Posterior vena cava (tissue), 2 donors: ENCODE measurements at places on chromosomes 6 and 20. TPM values are rescaled to one million over a fixed set of nuclear protein-coding genes. Genes with fewer than 3 reads are reported as not detected.

MEP1A gene
- total RNA-seq = not detected

DNA sequence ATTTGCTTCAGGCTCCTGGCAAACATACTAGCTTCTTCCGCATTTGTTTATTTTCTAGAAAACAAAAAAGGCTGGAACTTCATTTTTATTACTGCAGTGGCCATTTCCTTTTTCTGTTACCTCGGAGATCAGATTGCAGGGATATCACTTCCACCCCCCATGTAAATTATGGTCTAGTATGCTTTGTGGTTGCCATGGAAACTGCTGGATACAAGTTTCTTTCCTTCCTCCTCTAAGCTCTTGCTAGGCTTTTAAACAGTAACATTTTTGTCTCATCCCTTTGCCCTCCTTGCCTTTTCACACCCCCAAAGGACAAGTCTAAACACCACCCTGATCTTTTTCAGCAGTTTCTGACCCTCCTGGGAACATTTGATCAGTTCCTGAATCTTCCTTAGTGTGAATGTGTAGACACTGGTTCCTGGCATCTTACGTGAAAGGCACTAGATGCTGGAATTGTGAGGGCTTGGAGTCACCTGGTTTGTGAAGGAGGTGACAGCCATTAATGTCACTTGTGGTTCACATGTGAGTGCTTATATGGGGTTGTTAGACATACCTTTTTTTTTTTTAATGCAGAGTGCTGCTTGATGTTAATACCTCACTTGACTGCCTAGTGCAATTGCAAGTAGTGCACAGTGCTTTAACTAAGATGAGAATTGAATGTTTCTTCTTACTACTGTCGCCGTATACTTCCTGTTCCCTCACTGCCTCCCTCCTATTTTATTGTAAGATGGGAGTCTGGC is 181.6 kb downstream of the JARID2 start:
- DNase-seq = no peak

- DNase-seq = no peak
Observed at GRCh38 chr20:52434041-52434425, 242.5 kb upstream of the ZFP64 start.

EBF4 gene
- 11.1 TPM for total RNA-seq

DNA sequence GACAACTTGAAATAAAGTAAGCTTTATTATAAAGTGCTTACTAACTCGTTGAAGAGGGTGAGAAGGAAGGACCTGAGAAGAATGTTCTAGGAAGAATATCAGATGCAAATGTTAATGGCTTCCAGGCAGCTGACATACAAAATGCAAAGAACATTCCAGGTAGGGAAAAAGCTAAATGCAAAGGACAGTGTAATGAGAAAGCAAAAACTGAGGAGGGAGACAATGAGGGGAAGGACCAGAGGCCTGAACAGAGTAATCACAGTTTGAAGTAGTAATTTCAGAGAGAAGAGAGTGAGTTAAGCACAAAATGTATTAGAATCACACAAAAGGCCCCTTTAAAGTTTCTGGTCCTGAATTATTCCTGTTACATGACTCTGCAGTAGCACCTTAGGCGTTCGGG is 81.3 kb downstream of the HMGCLL1 start:
- no peak for DNase-seq

DNA sequence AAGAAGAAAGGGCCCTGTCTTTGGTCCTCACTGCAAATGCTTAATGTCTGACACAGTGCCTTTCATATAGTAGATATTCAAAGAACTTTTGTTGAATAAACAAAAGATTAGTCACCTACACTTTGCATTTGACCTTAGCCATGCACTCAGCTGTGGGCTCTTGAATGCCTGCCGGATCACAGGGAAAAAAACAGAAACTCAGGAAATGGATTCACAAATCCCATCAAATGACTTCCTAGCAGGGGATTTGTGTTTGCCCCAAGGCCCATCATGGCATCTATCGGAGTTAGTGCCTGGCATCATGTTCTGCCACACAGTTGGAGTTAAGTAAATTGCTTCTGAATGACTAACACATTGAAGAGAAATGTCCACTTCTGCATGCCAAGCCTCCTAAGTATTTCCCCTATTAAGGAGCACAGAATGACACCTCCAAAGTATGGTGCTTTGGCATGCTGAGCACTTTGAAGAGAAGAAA is 72.3 kb upstream of the DST start:
- no peak for DNase-seq

TRERF1 gene
- 5.6 TPM for total RNA-seq

DNA sequence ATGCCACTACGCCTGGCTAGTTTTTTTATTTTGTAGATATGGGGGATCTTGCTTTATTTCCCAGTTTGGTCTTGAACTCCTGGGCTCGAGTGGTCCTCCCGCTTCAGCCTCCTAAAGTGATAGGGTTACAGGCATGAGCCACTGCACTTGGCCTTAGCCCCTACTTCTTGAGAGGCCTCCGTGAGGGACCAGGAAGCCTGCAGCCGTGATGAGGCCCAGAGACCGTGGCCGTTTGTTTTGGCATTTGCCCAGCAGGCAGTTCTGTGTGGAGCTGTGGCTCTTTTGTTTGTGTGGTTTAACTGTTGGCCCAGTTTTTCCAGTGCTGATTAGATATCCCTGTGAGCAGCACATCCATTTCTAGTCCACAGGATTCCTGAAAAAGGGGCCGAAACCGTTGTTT is 39.8 kb downstream of the SRSF3 start:
- DNase-seq = no peak

CD2AP gene
- 20.1 TPM for total RNA-seq

GSTA3 gene
- total RNA-seq = not detected

C6orf132 gene
- 5.5 TPM for total RNA-seq

SIRPD gene
- not detected for total RNA-seq

DNA sequence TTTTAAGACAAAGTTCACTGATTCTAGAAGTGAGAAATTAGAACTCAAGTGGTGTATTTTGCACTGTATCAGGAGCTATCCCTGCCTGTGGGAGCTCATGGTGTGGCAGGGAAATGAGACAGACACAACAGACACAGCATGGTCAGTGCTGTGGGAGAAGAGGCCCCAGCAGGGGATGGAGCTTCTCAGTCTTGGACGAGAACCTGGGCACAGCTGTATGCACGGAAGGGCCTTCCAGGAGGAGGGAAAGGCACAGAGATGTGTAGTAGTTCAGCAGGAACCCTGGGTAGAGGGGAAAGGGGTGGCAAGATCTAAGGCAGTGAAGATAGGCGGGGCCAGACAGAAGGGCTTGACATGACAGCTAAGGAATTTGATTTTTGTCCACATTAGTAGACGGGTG is 48.8 kb upstream of the KIF25 start:
- DNase-seq = no peak

GRCh38 chr20:32672394-32672981 is 1.3 kb downstream of the C20orf203 start:
- no peak for DNase-seq

DNA sequence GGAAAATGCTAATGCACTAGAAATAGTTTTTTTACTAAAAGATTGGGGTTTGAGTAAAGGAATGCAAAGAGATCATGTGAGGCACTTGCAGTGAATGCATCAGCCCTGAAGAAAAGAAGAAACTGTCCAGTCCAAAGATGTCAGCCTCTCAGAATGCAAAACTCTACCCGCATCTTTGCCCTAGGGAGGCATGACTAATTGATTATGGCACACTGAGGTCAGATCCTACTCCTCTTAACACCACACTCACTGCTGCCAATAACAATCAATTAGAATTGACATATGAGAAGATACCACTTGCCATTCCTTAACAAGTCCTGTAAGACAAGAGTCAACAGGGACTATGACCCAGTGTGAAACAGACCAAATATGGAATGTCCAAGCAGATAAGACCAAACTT is 262.3 kb upstream of the PLN start:
- no peak for DNase-seq

PBOV1 gene
- not detected for total RNA-seq

GRCh38 chr20:38143238-38143645 is 21.8 kb downstream of the TGM2 start:
- DNase-seq = no peak
